DMS79 treated with DMSO at 0.1 percent for 48 hours (cell line): ENCODE measurements at places on chromosomes 12 and 14.
A peak's percentile ranks its signal among the peaks of the same experiment; 100 is the strongest.

GRCh38 chr14:60014402-60014801, 77.3 kb upstream of the PCNX4 start:
- peak; percentile 19 for DNase-seq

DNA sequence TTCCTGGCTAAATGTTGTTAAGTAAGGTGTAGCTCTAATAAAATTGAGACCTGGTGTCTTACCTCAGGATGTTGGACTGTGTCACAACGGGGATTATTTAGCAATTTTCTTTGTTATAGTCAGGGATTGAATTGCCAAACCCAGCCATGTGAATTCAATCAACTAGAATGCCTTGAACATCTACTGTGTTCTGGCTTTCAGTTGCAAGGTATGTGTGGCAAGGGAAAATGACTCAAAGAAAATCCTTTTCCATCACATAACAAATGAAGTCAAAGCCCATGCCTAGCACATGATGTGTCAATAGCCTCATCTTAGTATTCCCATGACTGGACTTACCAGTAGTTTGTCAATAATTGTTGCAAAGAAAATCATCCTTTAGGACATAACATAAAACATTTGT, 519.8 kb upstream of the FLRT2 start:
- DNase-seq = no peak

- no peak for DNase-seq
These were observed 28.6 kb upstream of the DICER1 start for GRCh38 chr14:95185767-95186392.

GRCh38 chr12:51103977-51104376, 20.6 kb upstream of the CSRNP2 start:
- no peak for DNase-seq

GRCh38 chr14:105108516-105108864, 43.3 kb upstream of the GPR132 start:
- no peak for DNase-seq

DNA sequence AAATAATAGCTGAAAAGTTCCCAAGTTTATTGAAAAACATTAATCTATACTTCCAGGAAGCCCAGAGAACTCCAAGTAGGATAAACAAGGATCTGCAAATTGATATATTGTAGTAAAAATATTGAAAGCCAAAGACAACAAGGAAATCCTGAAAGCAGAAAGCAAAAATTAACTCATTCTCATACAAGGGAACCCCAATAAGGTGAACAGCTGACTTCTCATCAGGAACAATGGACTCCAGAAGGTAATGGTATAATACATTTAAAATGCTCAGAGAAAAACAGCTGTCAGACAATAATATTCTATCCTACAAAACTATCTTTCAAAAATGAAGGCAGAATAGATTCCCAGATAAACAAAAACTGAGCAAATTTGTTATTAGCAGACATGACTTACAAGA, 138.1 kb upstream of the BMP4 start:
- DNase-seq = peak; percentile 9

- DNase-seq = no peak
These were observed 176.6 kb downstream of the TSPAN9 start for GRCh38 chr12:3253682-3254275.

DNA sequence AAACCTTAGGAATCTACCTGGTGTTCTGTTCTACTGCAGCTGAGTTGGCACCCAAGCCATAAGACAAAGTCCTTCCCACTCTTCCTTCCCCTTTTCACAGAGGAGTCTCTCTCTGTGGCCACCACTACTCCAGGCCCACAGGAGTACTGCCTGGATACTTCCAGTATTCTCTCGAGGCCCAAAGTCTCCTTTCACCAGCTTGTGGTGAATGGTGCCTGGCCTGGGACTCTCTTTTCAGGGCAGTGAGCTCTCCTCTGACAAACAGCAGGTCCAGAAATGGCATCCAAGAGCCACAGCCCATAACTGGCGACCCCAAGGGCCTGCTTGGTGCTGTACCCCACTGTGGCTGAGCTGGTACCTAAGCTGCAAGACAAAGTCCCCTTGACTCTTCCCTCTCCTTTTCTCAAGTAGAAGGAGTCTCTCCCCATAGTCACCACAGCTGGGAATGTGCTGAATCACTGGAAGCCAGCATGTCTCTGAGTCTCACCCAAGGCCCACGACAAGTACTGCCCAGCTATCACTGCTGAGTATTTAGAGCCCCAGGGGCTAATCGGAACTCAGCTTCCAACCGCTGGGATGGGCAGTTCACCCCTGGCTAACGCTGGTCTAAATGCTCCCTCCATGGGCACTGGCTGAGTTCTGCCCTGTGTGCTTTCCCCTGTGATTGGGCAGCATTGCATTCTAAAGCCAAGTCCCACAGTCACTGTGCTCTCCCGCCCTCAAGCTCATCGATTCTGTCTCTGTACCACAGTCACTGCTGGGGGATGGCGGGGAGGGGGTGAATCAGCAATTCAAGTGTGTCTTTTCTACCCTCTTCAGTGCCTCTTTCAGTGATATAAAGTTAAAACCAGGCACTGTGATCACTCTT, 6.1 kb downstream of the A2ML1 start:
- no peak for DNase-seq

DNA sequence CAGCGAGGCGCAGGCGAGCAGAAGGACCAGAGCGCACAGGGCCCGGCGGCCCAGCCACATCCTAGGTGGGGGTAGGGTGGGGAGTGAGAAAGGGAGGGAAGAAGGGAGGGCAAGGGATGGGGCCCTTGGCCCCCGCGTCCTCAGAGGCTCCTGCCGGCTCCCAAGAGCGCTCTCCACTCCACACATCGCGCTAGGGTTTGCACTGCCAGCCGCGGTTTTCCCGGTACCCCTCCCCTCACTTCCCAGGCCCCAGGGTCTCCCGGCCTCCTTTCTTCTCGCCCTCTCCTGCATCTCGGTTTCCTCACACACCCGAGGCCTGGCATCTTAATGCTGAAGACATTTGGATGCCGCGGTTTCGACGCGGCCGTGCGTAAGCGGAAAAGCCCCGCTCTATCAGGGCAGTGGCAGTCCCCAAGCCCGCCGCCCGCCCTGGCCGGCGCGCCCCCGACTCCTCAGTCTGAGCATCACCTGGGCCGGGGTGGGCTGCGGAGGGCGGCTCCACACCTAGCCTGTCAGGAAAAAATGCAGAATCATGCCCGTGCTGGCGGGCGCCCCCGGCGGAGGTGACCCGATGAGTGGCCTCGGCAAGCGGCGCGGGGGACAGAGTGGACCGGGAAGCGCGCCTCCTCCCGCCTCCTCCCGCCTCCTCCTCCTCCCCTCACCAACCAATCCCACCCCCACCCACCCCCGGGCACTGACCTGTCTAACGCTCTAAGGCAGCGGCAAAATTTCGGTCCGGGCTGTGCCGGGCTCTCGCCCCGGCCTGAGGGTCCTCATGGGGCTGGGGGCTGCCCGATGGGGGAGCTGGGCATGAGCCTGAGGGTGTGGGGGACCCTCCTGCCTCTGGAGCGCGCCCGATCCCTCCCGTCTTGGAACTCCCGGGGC, 686 bp downstream of the B4GALNT1 start:
- DNase-seq = no peak

DNA sequence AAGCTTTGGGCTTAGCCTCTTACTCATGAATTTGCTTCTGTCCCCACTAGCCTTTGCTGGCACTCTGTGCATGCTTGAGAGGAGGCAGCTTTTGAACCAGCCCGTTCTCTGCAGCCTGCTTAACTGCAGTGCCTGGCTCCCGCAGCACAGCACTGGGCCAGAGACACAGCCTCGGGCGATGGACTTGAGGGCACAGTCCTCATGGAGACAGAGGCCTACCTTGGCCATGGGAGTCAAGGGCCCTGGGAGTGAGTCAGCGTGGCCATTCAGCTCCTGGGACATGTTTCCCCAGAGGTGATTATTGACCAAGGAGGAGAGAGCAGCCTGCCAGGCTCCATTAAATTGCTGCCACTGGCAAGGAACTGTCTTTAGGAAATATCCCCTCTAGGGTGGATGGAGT, 93.5 kb downstream of the SMOC1 start:
- DNase-seq = no peak

- DNase-seq = no peak
These were observed 184.8 kb upstream of the RTL1 start for GRCh38 chr14:101088395-101088667.

DNA sequence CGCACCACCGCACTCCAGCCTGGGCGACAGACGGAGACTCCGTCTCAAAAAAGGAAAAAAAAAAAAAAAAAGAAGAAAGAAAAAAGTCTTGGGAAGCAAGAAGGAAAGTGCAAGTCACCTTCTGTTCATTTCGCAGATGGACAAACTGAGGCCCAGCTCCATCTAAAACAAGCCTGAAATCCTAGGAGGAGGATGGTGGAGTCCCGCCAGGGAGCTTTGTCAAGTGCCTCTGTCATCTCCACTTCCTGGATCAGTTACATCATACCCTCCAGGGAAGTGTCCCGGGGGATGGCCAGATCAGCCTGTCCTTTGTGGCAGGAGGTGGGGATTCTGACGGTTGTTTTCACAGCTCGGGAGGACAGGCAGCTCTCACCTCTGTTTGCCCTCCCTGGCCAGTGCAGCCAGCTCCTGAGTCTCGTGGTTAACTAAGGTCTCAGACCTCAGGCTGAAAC, 8.7 kb upstream of the SDSL start:
- DNase-seq = no peak

GRCh38 chr14:49381778-49382177, 204.4 kb downstream of the RPS29 start:
- DNase-seq = no peak

GRCh38 chr14:99755068-99755405, 38.2 kb upstream of the EML1 start:
- no peak for DNase-seq

GRCh38 chr12:52396656-52397055, 9.5 kb downstream of the KRT82 start:
- no peak for DNase-seq
